ENCODE measurements at places on chromosomes 3 and 15.

DNA sequence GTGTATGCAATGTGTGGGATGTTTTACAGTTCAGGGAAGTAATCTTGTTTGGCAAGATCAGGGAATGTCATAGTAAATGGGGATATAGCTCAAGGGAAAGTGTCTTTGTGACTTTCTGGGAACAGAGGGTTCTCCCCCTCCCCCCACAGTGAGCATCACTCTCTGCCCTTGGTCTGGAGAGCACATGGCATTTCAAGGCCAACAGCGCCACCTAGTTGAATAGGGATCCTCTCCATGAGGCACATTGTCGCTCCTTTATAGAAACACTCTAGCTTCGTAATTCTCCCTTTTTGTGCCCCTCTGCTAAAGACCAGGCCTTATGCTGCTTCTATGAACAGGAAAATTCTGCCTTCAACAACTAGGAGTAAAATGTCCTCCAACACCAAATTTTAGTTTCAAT is 37.1 kb upstream of the ARNT2 start:
- DNase-seq, result no peak

DNA sequence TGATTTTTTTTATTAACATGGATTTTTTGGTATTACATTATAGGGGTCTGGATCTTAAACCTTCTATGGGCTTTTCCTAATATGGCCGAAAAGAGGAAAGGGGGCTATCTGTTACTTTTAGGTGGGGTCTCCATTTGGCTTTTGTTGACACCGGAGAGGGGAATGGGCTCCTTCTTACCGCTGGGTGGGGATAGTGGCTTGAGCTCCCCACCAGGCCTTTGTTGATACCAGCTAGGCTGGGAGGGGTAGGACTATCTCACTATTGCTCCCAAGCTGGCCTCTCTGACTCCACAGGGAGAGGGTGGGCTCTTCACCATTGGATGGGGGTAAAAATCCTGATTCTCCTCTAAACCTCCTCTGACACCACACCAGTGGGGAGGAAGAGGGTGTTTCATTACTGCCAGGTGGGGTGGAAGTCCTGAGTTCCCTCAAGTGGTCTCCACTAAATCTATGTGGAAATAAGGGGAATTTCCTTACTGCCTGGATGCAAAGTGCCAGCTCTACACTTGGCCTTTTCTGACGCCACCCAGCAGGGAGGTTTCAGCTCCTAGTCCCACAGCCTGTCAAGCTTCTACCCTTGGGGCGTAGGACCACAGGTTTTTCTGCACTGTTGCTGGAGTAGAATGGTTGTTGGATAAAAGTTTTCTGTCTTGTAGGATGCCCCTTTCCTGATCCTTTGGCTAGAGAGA is 572.3 kb downstream of the MAGI1 start:
- DNase-seq, result no peak

DNA sequence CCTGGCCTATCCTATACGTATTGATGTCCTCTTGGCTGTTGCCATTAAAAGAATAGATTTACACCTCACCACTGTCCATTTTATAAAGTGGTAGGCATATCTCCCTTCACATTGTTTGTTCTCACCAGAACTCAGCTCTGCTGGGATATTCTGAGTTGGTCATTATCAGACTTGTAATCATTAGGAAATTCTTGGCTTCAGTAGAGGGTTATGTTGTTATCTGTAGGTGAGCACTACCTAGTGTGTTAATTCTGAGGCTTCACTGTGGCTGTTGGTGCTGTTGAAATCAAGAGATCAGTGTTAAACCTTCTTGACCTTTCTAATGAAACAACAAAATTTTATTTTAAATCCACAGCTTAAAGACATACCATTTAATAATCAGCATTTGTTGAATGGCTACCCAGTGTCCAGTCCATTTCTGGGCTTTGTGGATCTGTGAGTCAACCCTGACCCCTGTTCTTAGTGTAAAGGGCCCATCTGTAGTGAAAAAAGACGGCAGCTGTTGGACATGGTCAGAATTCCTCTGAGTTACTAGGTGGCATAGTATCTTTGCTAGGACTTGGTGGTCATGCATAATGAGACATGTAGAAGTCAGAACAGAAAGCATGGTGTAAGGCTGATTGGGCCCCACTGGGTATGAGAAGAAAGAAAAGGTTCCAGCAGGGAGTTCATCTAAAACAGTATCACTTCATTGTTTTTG is 32.9 kb upstream of the P4HTM start:
- DNase-seq, result no peak

GRCh38 chr15:53634517-53635106 is 124.9 kb downstream of the WDR72 start:
- DNase-seq, result no peak

DNA sequence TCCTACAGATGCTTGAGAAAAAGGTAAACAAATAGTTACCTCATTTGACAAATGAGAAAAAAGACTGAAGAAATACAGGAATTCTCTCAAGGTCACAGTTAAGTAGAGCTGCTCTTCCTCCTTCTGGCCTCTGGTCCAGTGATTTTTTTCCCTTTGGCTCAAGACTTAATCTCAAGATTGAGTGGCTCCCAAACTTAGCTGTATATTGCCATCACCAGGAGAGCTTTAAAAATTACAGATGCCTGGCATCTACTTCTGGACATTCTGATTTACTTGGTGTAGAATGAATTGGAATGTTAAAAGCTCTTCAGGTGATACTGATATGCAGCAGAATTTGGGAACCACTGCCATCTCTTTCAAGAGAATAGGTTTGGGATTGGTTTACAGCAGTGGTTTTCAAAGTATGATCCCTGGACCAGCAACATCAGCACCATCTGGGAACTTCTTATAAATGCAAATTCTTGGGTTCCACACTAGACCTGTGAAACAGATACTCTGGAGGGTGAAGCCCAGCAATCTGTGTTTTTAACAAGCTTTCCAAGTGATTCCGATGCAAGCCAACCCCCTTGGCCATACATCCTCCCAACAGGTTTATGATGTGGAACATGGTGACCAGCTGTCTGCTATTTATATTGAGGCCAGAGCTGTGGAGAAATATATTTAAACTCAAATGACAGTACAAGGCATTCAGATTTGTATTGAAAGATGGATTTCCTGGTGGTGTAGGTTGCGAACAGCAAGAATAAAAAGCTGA is 333.0 kb upstream of the RARB start:
- DNase-seq, result no peak

DNA sequence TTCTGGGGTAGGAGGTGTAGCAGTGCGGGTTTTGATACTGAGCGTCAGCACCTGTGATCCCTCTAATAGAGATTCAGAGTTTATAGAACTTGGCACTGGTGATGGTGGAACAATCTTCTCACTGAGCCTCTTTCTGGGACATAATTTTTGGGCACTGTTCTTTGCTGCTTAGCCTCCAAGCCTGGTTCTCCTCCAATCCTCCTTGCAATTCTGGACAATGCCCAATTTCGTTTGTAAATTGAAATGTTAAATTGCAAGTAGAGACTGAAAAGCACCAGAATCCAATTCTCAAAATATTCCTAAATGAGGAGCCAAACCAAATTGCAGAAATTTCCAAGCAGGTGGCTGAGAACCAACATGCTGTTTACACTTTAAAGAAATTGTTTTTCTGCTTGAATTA is 149.8 kb upstream of the ABI3BP start:
- DNase-seq, result no peak

GRCh38 chr3:21435871-21436270 is 315.1 kb downstream of the ZNF385D start:
- DNase-seq, result peak; percentile 85

DNA sequence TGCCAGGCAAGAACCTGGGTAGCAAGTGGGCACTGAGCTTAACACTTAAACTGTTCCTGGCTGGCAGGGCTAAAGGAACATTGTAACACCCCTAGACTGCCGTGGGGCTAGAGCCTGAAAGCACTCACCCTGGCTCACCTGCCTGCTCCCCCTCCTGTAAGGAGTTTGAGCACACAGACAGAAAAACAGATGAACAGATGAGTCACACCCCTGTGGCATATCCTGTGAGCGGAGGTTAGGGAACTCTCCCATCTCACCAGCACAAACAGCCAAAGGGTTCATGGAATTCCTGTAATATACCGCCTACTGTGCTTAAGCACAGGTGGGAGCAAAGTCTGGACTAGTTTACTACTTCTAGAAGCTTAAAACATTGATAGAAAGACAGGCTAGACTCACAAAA is 300.1 kb downstream of the ROBO1 start:
- no peak for DNase-seq

DNA sequence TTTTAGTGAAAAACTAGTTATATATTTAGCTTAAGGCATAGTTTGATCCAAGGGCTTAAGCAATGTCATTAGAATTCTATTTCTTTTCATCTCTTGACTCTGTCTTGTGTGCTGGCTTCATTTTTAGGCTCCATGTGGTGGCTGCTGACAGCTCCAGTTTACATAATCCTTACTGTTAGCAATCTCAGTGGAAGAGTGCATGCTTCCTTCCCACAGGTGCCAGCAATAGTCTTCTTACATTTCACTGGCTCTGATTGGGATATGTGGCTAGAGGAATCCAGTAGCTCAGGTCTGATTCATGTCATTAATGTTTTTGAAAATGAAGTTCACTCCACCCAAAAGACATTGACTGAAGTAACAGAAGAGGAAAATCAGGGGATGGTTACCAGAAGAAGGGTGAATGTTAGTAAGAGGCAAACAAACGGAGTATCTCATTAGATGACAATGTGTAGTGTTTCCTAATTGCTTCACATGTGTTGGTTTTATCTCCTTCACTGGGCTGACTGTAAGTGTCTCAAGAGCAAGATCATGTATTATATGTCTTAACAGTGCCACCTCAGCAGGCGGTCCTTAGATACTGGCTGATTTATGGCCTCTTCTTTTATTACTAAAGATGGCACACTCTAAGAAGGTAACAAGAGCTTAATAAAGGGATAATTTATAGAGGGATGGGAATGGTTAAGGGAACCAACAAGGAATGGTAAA is 25.6 kb upstream of the TCF12 start:
- no peak for DNase-seq

GRCh38 chr3:79385211-79385610 is 382.6 kb downstream of the ROBO1 start:
- no peak for DNase-seq

GRCh38 chr3:6179761-6180160 is 681.2 kb upstream of the GRM7 start:
- no peak for DNase-seq

DNA sequence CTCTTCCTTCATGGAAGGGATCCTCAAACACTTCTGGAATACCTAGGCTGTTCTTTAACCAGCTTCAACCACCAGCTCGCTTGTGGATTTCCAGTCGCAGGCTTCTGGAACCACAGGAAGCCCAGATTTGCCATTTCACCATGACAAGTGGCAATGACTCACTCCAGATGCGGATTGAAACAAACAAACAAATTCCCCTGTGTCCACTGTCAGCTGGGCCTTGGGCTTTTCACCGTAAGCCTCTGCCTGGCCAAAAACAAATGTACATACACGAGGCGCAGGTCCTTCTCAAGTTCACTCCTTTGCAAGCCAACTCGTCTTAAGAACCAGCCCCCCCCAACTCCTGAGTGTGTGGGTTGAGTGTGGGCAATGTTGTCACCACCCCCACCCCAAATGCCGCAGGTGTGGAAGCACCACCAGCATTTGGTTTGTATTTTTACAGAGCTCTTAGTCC is 8.8 kb downstream of the BCL6 start:
- DNase-seq, result no peak

DNA sequence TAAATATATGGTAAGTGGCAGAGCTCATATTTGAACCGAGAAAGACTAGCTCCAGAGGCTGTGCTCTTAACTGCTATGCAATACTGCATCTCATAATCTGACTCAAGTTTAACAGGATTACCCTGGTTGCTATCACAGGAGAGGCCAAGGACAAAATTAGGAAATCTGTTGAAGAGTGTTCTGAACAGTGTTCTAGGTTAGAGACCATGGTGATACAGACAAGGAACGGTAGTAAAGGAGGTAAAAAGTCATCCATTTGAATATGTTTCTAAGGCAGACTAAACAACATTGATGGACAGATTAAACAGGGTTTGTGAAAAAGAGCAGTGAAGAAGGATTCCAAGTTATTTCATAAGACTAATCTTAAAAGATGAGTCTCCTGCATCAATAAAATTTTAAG is 22.1 kb downstream of the PLOD2 start:
- no peak for DNase-seq

- DNase-seq, result no peak
Measured at GRCh38 chr15:51641490-51642130, 19.0 kb upstream of the DMXL2 start.

DNA sequence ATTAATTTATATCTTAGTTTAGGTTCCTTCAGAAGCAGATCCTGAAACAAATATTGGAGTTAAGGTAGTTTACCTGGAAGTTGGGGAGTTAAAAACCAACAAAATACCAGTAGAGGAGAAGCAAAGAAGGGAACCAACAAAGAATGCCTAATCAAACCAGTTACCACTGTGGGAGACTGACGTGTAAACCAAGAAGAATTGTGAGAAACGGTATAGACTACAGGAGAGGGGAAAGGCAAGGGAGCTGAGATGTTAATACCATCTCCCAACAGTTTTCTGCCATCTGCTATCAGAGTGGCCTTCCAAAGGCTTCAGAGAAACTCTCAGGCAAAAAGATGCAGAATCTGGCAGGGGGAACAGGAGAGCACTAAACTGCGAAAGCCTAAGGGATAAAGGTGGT is 53.5 kb downstream of the BFSP2 start:
- no peak for DNase-seq

DNA sequence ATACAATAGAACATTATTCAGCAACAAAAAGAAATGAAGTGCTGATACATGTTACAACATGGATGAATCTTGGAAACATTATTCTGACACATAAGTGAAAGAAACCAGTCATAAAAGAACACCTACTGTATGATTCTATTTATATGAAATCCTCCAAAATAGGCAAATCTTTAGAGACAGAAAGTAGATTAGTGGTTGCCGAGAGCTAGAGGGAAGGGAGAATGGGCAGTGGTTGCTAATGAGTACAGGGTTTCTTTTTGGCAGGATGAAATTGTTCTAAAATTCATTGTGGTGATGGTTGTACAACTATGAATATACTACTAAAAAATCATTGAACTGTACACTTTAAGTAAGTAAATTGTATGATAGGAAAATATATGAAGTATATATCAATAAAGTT is 6.3 kb upstream of the LRRC58 start:
- no peak for DNase-seq

GRCh38 chr3:38843898-38844297 is 27.9 kb upstream of the SCN10A start:
- DNase-seq, result no peak

DNA sequence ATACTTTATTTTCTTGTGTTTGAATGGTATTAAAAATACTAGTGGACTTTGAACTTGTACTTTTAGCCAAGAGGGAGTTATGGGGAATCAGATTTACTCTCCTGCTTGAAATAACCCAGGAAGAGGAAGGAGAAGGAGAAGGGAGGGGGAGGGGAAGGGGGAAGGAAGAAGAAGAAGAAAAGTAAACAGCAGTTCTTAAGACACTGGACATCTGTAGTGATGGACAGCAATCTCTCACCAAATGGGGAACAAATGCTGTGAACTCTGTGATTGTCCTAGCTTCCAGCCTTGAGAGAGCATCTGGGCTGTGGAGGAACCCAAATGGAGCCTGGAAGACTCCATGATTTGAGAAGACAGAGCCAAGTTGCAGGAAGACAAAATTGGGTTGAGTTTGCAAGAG is 52.0 kb downstream of the VPS8 start:
- DNase-seq, result no peak

DNA sequence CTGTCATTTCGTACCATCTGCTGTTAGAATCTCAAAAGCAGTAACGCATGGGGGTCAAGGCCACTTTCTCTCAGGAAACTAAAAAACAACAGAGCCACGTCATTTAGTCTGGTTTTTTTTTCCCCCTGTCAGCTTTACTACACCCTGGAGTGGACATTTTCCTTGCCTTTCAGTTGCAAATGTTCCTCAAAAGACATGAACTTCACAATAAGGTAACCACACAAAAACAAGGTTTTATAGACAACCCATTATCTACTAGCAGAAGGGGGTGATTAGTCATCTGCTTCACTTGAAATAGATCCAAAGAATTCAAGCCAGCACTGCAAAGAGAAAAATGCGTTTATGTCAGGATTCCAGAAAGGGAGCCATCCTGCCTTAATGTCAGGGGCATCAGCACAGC is 171.8 kb upstream of the CDIN1 start:
- no peak for DNase-seq
